ENCODE measurements at places on chromosomes 4 and X.

- no peak for DNase-seq
These were observed 250.3 kb downstream of the GBA3 start for GRCh38 chr4:22942920-22943559.

- DNase-seq, result no peak
These were observed 1448.9 kb upstream of the TENM3 start for GRCh38 chr4:180794333-180794732.

DNA sequence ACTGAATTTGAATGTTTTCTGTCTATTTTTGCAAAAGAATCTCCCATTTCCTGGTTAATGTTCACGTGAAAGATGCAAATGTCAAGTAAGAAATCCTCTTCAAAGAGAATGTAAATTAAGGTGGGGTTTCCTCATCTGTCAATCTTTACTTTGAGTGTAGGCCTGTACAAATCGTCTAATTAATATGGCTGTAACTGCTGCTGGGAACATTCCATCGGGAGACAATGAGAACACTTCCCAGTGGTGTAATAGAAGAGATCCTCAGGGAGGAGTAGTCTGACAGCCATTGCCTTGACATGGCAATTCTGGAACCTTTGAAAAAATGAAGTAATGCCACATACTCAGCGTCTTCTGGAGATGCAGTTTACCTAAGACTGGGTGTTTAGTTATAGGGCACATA, 3.7 kb downstream of the EREG start:
- DNase-seq, result no peak

DNA sequence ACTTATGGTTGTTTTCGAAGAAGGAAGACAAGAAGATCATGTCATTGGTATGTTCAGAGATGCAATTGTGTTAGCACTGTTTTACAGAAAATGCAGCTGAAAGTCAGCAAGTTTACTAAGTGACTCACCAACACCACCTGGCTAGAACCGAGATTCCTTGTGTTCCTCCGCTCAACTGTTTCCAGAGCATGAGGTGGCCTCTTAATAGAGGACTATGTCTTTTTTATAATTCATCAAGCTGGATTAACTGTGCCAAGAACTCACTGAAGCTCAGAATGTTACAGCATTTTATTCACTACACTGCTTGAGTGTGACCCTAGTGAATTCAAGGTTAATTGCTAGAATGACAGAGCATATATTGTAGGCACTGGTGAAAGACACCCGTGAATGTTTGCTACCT, 1573.5 kb upstream of the TENM3 start:
- no peak for DNase-seq

- no peak for DNase-seq
These were observed 148.7 kb upstream of the CHRDL1 start for GRCh38 chrX:110944311-110944750.

- no peak for DNase-seq
These were observed 350 bp downstream of the H2BW1 start for GRCh38 chrX:104013158-104013557.

DNA sequence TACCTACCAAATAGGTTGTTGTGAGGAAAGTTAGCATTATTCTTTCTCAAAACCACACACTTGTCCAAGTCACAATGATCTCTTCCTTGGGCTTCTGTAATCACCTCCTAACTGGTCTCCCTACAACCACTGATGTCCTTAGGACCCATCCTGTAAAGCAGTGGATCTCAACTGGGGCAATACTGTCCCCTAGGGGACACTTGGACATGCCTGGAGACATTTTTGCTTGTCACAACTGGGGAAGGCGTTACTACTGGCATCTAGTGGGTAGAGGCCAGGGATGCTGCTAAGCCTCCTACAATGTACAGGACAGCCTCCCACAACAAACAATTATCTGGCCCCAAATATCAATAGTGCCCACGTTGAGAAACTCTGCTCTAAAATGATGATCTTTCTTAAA, 118.7 kb upstream of the AP1S2 start:
- DNase-seq, result no peak

- DNase-seq, result no peak
These were observed 28.3 kb upstream of the OPHN1 start for GRCh38 chrX:68461576-68461975.

- DNase-seq, result no peak
These were observed 165.8 kb upstream of the PPARGC1A start for GRCh38 chr4:24055623-24056022.

- DNase-seq, result no peak
These were observed 455.5 kb upstream of the FAM241A start for GRCh38 chr4:111689731-111690130.

GRCh38 chr4:137545461-137545861, 13.2 kb upstream of the PCDH18 start:
- no peak for DNase-seq

DNA sequence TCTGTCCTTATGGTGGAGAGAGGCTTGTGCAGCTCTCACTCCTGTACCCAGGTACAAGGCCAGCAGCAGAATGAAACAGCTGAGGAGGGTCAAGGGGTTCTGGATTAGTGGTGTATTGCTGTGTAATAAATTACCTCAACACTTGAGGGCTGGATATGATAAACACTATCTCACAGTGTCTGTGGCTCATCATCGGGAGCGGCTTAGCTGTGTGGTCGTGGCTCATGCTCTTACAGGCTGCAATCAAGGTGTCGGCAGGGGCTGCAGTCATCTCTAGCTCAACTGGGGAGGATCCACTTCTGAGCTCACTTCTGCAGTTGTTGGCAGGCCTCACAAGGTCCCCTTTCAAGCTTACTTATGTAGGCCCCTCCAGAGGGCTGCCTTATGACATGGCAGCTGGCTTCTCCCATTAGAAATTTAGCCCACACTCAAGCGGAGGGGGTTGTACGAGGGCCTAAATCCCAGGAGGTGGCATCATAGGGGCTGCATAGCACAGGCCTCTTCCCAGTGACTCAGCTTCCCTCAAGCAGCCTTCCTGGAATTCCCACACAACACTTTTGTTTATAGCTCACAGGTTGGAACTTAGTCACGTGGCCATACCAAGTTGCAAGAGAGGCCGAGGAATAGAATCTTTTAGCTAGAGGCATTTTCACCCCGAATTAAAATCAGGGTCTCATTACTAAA, 148.2 kb upstream of the RPS6KA3 start:
- no peak for DNase-seq

GRCh38 chr4:879729-880077, 52.4 kb downstream of the GAK start:
- DNase-seq, result no peak

DNA sequence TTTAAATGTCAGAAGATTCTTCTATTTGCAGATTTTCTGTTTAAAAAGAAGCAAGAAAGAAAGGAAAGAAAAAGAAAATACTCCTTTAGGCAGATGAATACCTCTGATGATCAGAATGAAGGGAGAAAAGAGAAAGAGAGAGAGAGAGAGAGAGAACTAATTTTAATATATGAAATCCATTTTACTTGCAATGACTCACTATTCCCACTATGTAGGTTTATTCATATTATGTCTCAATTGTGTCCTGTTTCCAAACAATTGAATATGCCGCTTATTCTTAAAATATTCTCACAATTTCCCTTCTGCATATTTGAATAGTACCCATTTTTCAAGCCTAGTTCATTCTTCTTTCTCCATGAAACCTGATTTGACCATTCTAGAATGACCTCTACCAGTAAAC, 11.7 kb downstream of the MEPE start:
- DNase-seq, result no peak

DNA sequence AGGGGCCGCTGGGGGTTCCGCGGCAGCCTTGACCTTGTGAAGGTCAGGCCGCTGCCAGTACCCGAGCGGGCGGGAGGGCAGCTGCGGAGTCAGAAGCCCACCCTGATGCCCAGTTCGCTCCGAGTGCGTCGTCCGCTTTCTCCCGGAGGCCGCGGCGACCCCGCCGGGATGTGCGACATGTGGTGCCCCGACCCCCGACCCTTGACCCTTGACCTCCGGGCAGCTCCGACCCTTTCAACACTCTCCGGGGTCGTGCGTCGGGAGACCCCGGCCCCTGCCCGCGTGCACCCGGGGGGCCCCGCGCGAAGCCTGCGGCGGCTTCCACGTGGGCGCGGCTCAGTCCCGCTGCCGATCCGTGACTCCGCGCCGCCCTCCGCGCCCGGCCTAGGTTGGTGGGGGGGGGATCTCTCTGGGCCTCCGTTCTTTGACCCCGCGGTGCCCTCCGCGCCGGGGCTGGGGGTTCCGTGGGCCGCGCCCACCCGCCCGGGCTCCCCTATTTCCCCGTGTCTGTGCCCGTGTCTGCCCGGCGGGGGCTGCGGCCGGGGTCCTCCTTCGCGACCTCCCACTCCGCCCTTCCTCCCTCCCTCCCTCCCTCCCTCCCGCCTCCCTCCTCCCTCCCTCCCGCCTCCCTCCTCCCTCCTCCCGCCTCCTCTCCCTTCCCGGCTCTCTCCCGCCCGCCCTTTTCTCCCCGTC, 609 bp upstream of the SLC25A6 start:
- no peak for DNase-seq

- DNase-seq, result no peak
These were observed 11.9 kb downstream of the AR start for GRCh38 chrX:67555578-67556203.

- DNase-seq, result no peak
These were observed 32.4 kb upstream of the BCOR start for GRCh38 chrX:40130207-40130606.

DNA sequence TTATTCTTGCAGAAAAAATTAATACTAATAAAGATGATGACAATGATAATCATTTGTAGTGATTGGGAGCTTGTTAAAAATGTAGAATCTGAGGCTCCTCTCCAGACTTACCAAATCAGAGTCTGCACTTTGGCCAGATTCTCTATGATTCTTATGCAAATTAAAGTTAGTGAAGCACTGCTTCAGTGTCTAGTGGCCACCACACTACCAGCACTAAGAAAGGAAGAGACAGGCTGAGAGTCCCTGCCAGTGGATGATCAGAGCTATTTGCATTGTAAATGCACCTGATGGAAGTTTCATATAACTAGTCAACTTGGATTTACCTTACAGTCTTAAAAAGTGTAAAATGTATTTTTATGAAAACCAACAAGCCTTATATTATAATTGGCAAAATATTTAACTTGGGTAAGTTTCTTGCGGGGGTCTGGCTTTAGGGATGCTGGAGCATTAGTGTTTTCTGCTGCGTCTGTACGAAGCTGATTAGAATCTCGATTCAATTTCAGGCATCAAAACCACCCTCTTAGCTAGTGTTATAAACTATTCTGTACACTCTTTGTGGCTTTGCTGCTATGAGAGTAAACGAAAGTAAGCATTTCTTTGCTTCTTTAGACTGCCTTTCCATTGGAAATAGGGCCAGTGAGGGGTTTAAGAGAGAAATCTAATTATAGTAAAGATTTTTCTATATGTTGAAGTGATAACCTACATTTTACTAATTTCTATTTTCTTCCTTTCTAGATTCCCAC, 114.1 kb downstream of the TLL1 start:
- no peak for DNase-seq

- no peak for DNase-seq
These were observed 23.6 kb downstream of the MGST2 start for GRCh38 chr4:139689093-139689722.

- no peak for DNase-seq
These were observed 147.2 kb downstream of the OPHN1 start for GRCh38 chrX:68286076-68286475.

- no peak for DNase-seq
These were observed 11.0 kb upstream of the MAP7D3 start for GRCh38 chrX:136262243-136262642.

DNA sequence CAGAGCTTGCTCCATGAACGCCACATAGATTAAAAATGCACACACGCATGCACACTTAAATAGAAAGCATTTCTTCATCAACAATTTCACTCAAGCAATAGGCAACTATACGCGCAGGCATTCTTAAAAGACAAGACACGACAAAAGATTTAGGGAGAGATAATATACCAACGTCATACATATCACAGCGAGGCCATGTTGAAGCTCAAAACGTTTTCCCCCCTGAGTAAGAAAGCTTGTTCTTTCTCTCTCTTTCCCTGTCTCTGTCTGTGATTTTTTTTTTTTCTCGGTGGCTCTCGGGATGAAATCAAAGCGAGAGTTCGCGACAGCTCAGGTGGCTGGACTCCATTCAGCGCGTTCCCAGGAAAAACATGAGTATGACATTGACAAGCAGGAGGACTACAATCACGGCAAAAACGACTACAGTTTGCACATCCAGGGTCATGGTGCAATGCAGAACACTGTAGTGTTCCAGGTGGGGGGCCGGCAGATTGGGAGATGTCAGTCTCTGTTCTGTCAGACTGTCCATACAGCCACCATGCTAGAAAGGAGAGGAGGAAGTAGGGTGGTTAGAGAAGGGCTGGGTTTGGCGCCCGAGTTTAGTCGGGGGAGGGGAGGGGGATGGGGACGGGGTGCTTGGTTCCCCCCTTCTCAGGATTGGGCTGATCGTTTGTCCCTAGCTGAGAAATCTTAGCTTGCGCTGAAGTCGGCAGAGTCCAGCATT, 30.7 kb downstream of the ARHGEF9 start:
- DNase-seq, result no peak

GRCh38 chr4:178080312-178080711, 638.1 kb upstream of the AGA start:
- DNase-seq, result no peak

DNA sequence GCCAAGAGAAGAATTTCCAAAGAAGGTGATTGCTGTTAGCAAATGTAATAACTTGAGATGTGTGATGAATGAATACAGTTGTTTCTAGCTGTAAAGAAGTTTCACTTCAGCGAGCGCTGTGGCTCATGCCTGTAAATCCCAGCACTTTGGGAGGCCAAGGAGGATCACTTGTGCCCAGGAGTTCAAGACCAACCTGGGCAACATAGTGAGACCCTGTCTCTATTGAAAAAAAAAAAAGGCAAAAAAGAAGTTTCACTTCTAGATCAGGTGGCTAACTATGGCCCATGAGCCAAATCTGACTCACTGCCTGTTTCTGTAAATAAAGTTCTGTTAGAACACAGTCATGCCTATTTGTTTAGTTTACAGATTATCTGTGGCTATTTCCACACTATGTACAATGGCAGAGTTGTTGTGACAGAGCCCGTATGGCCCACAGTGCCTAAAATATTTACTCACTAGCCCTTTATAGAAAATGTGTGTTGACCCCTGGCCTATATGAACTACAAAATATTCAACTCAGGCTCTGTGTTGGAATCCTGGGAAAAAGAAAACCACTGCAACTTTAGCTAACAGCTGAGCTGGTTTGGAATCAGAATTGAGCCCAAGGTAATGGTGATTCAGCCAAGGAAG, 54.1 kb upstream of the PRPS1 start:
- DNase-seq, result no peak

- peak; percentile 23 for DNase-seq
These were observed at the start of gene IL1RAPL1 for GRCh38 chrX:28586981-28587551. Gene IL1RAPL1, plus strand, starts transcription at chrX:28587446.

DNA sequence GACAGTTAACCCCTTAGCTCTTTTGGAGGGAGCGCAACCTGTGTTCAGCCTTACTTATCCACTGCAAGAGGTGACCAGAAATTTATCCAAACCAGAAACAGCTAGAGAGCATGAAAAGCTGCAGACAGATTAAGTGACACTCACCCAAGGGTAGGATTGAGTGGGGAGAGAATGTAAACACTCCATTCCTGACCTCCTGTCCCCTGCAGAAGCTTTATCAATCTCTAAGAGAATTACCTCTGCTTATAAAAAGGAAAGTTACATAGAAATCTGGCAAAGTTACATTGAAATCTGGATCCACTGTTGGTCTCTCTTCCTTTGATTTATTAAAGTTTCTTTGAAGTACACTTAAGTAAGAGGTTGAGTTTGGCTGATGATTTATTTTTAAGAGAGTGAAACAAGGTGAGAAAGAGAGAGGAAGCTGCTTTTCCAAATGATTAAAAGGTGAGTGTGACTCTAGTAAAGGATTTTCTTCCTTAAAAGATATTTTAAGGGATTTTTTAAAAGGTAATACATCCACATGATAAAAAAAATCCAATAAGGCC, 112.3 kb downstream of the ANAPC4 start:
- DNase-seq, result no peak

- no peak for DNase-seq
These were observed 17.8 kb downstream of the PDK3 start for GRCh38 chrX:24482823-24483415.

- DNase-seq, result no peak
These were observed 2.6 kb downstream of the PNCK start for GRCh38 chrX:153670748-153671588.

All from DMS153 (cell line).